ENCODE measurements at places on chromosomes 7 and 10.

DNA sequence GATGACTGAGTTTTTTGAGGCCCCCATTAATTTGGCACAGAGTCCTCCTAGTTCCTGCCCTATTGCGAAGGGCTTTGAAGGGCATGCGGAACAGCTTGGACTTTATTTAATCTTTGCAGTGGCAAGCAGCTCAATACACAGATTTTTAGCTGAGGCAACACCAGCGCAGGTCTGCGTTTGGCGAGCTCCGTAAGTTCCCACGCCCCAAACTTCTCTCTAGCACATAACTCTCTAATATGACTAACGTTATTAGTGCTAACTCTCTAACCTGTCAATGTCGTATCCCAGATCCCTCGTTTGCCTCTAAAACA, 366 bp upstream of the TAF3 start:
- no peak for DNase-seq

GRCh38 chr7:106841896-106842390, 23.1 kb upstream of the PIK3CG start:
- no peak for DNase-seq

DNA sequence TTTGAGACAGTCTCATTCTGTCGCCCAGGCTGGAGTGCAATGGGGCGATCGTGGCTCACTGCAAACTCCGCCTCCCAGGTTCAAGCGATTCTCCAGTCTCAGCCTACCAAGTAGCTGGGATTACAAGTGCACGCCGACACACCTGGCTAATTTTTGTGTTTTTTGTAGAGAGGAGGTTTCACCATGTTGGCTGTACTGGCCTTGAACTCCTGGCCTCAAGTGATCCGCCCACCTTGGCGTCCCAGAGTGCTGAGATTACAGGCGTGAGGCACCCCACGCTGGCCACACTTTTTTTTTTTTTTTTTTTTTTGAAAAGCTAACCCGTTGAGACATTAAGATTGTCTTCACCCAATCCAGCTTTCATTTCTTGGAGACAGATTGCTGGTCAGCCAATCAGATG, 2.1 kb downstream of the ZNF273 start:
- no peak for DNase-seq

DNA sequence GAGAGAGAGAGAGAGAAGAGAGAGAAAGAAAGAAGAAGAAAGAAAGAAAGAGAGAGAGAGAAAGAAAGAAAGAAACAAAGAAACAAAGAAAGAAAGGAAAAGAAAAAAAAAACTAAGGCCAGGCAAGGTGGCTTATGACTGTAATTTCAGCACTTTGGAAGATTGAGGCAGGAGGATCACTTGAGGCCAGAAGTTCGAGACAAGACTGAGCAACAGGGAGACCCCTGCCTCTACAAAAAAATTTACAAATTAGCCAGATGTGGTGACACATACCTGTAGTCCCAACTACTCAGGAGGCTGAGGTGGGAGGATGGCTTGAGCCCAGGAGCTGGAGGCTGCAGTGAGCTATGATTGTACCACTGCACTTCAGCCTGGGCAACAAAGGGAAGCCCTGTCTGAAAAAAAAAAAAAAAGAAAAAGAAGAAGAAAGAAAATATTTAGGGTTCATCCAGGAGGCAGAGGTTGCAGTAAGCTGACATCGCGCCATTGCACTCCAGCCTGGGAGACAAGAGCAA, 2.8 kb downstream of the SERPINE1 start:
- DNase-seq: no peak

GRCh38 chr7:50449501-50449880, 659 bp downstream of the FIGNL1 start:
- no peak for DNase-seq

DNA sequence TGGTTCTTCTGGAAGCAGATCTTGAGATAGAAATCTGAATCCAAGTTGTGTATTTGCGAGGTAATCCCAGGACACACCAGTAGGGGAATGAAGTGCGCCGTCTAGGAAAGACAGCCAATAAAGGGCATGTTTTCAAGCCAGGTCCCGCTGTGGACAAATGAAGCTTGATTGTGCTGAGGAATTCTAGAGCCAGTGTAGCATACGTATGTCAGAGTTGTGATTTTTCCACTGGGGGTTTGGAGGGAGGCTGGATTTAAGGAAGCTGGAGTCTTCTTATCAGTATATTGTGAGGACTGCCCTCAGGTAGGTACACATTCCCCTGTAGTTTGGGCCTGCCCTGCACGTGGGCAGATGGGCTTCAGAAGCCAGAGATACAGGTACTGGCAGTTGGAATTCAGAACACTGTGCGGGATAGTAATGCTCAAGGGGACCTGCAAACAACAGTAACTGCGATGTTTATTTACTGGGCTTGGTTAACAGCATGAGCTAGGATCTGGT, 50.9 kb downstream of the GALNT11 start:
- no peak for DNase-seq

DNA sequence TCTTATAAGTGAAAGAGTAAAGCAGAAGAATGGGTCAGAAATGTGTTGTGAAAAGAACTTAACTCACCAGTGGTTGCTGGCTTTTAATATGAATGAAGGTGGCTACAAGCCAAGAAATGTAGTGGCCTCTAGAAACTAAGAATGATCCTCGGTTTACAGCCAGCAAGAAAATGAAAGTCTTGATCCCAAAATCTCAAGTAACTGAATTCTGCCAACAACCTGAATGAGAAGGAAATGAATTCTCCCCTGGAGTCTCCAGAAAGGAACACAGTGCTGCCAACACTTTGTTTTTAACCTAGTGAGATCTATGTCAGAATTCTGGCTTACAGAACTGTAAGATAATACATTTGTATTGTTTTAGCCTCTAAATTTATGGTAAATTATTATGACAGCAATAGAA, 193.0 kb downstream of the FZD1 start:
- no peak for DNase-seq

Measured in activated T-helper 1 cell treated with anti-CD3 and anti-CD28 coated beads, Interleukin-2, amount 50 U/mL, for 16 hours (primary cell).